Progenitor cell of endocrine pancreas (in vitro differentiated cells): ENCODE measurements at places on chromosomes 2 and 18. TPM values are rescaled to one million over a fixed set of nuclear protein-coding genes. Genes with fewer than 3 reads are reported as not detected.

GRCh38 chr2:64980183-64980582 is 9.0 kb upstream of the SLC1A4 start:
- H3K4me3 ChIP-seq = no peak overlapping the region
- H3K36me3 ChIP-seq = no peaks in the 10 kb centered on the region
- peaks cover 8% of the 10 kb centered on the region for H3K27me3 ChIP-seq

- DNase-seq = no peak
- no peak overlapping the region for H3K4me3 ChIP-seq
- peaks cover 19% of the 10 kb centered on the region for H3K36me3 ChIP-seq
- H3K27me3 ChIP-seq = no peaks in the 10 kb centered on the region
Observed at GRCh38 chr2:118105497-118105896, 17.2 kb downstream of the INSIG2 start.

GRCh38 chr18:69659142-69659651 is 258.5 kb downstream of the DOK6 start:
- no peaks in the 10 kb centered on the region for H3K27me3 ChIP-seq
- DNase-seq = no peak
- no peaks in the 10 kb centered on the region for H3K36me3 ChIP-seq
- peaks cover 11% of the 10 kb centered on the region for H3K4me1 ChIP-seq

DNA sequence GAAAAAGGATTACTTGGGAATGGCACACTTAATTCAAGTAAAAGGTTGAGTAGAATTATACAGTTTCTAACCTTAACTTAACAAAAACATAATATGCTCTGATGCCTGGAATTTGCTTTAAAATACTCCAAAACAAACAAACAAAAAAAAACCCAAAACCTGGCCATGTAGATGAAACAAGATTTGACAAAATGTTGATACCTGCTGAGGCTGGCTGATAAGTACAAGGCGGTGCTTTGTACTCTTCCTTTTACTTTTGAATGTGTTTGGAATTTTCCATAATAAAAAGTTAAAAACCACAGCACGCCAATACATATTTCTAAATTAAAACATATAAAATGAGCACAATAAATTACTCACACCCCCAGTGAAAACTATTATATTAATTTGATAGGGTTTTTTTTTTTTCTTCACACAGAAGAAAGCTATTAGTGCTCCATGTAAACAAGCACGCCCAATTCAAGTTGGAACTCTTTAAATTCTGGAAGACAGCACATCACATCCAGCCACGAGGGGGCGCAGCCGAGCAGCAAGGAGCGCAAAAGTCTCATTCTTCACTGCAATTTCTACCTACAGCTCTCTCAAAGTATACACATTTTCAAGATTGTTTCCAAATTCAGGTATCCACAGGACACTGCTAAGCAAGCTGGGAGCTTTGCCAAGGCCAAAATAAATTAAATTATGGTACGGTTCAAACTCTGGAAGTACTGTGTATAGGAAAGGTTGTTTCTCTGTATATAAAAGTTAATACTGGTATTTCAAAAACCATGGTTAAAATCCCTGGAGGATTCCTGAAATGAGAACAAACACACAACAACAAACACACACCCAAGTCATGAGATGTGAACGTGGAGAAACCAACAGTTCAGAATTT is 7.5 kb downstream of the SERTAD2 start:
- peak overlapping the region; percentile 68 for H3K27ac ChIP-seq
- H3K4me3 ChIP-seq = no peak overlapping the region
- peaks cover 69% of the 10 kb centered on the region for H3K4me1 ChIP-seq
- H3K36me3 ChIP-seq = no peaks in the 10 kb centered on the region
- no peaks in the 10 kb centered on the region for H3K27me3 ChIP-seq
- peak; percentile 74 for DNase-seq

DNA sequence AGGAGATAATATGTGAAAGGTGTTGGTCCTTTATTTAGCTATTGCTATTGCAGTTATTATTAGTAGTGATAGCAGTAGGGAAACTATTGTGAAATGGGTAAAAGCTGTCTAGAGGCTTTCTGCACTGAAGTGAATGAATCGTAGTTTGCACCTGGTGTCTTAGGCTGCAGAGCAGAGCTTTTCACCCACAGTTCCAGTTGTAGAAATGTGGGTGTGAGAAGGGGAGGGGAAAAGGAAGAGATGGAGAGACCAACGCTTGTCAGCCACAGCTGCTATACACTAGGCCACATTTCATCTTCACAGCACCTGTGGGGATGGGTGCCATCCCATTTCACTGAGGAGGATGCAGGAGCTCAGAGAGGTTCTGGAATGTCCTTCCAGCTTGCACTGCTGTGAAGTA is 50.0 kb downstream of the TRPM8 start:
- no peaks in the 10 kb centered on the region for H3K27me3 ChIP-seq
- H3K4me1 ChIP-seq = peaks cover 1% of the 10 kb centered on the region
- no peaks in the 10 kb centered on the region for H3K36me3 ChIP-seq
- DNase-seq = no peak

GRCh38 chr2:128622955-128623620 is 304.4 kb upstream of the HS6ST1 start:
- no peak for DNase-seq
- H3K27ac ChIP-seq = no peak overlapping the region
- no peaks in the 10 kb centered on the region for H3K36me3 ChIP-seq
- H3K4me3 ChIP-seq = no peak overlapping the region
- peaks cover 3% of the 10 kb centered on the region for H3K4me1 ChIP-seq

- H3K4me3 ChIP-seq = no peak overlapping the region
- no peak for DNase-seq
- no peaks in the 10 kb centered on the region for H3K4me1 ChIP-seq
- no peak overlapping the region for H3K27ac ChIP-seq
- no peaks in the 10 kb centered on the region for H3K27me3 ChIP-seq
- peaks cover 36% of the 10 kb centered on the region for H3K36me3 ChIP-seq
Observed at GRCh38 chr2:202774104-202774503, 97.5 kb downstream of the ICA1L start.

GRCh38 chr2:127015106-127015910 is 91.6 kb downstream of the BIN1 start:
- peaks cover 20% of the 10 kb centered on the region for H3K4me1 ChIP-seq
- DNase-seq = no peak
- no peak overlapping the region for H3K4me3 ChIP-seq
- H3K27ac ChIP-seq = peak overlapping the region; percentile 22

GRCh38 chr18:8262221-8262620 is 347.0 kb upstream of the RAB12 start:
- DNase-seq = no peak
- no peak overlapping the region for H3K4me3 ChIP-seq
- no peaks in the 10 kb centered on the region for H3K27me3 ChIP-seq
- no peak overlapping the region for H3K27ac ChIP-seq

DNA sequence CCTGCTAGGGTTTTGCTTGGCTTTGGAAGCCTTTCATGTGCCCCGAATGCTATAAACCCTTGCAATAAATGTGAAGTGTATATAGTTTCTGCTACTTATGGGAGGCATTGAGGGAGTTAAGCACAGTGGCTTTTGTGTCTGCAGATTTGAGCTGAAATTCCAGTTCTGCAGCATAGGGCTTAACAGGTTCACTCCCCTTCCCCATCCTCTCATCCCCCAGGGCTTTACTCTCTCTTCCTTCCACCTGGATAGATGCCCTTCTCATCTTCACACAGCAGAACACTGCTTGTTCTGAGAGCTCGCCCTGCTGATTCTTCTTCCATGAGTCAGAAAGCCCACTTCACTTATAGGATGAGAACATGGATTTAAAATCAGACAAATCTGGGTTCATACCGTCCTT is 37.2 kb downstream of the SOX11 start:
- DNase-seq = no peak
- H3K36me3 ChIP-seq = no peaks in the 10 kb centered on the region
- peaks cover 64% of the 10 kb centered on the region for H3K4me1 ChIP-seq
- peak overlapping the region; percentile 88 for H3K27ac ChIP-seq
- H3K4me3 ChIP-seq = peak overlapping the region; percentile 16
- H3K27me3 ChIP-seq = no peaks in the 10 kb centered on the region

DNA sequence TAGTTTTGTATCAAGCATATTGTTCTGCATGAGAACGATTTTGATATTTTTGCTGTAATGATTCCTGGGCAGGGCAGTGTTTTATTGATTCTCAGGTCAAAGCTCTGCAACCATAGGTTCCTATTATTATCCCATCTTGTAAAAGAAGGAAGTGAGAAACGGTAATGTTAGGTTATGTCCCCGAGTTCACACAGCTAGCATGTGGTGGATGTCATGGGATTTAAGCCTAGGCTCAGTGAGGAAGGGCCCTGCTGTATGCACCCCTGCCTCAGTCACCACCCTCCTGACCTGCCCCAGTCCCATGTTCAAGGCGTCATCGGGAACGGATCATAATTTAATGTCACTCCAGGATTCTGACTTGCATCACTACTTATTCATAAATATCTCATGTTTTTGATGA is 10.7 kb downstream of the ACP1 start:
- H3K36me3 ChIP-seq = peaks cover 15% of the 10 kb centered on the region
- H3K27ac ChIP-seq = no peak overlapping the region
- no peak overlapping the region for H3K4me3 ChIP-seq
- no peaks in the 10 kb centered on the region for H3K4me1 ChIP-seq

DNA sequence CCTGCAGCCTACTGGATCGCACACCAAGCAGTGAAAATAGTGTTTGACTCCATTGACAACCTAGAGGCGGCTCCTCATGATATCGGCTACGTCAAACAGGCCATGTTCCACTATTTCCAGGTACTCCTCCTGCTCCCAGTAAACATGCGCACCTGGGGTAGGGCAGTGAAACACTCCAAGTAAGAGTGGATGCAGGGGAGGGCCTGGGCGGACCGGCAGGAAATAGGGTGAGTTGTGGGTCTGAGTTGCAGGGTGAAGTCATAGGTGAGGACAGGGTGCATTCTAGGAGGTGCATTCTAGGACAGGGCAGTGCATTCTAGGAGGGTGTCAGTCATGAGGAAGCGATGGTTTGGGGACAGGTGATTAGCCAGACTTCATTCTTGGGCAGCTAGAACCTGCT is 5.0 kb downstream of the NAGK start:
- H3K27me3 ChIP-seq = no peaks in the 10 kb centered on the region
- no peak for DNase-seq
- no peak overlapping the region for H3K27ac ChIP-seq
- H3K4me3 ChIP-seq = no peak overlapping the region

DNA sequence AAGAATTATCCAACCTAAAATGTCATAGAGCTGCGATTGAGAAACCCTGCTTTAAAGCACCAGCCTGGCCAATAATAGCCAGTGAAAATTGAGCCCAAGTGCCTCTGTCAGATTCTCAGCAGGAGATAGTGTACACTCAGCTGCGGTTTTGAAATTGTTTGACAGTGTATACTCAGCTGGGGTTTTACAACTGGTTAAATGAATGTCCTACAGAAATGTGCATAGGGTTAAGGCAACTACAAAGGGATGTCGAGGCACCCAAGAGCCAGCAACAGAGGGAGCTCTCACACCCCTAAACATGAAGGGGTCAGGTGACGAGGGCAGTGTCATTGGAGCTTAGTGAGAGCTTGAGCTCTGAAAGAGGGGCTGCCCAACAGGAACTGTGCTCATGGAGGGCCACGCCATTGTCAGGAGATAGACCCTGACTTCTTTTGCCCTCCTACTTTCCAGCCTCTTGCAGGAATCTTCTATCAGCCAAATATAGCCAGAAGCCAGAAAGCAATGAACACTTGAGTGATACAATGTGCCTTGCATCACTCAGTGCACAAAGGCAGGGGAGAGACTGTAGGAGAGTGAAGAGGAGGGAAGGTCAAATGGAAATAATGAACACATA is 15.1 kb downstream of the ACTG2 start:
- DNase-seq = no peak
- H3K36me3 ChIP-seq = no peaks in the 10 kb centered on the region
- no peaks in the 10 kb centered on the region for H3K4me1 ChIP-seq
- no peaks in the 10 kb centered on the region for H3K27me3 ChIP-seq

- H3K27me3 ChIP-seq = peaks cover 8% of the 10 kb centered on the region
- DNase-seq = no peak
- no peak overlapping the region for H3K4me3 ChIP-seq
- no peaks in the 10 kb centered on the region for H3K36me3 ChIP-seq
- peaks cover 2% of the 10 kb centered on the region for H3K4me1 ChIP-seq
Observed at GRCh38 chr2:26462511-26463243, 15.2 kb downstream of the OTOF start.

DNA sequence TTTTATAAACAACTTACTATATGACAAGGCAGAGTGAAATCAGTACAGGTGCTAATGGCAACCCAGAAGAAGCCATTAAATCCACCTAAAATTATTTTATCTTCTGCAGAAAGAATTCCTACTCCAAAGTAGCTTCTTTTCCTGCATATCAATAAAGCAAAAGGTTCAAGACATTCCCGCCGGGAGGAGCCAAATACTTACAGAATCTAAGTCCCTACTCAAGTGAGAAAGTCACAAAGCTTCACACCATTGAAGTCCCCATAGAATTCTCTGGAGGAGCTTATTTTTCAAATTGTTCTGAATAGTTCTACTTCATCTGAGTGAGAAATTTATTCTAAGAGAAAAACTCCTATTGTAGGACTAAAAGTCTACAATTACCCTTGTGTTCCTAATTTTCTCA is 233.7 kb upstream of the HNRNPA3 start:
- no peaks in the 10 kb centered on the region for H3K4me1 ChIP-seq
- H3K27ac ChIP-seq = no peak overlapping the region
- H3K4me3 ChIP-seq = no peak overlapping the region
- H3K36me3 ChIP-seq = no peaks in the 10 kb centered on the region

DNA sequence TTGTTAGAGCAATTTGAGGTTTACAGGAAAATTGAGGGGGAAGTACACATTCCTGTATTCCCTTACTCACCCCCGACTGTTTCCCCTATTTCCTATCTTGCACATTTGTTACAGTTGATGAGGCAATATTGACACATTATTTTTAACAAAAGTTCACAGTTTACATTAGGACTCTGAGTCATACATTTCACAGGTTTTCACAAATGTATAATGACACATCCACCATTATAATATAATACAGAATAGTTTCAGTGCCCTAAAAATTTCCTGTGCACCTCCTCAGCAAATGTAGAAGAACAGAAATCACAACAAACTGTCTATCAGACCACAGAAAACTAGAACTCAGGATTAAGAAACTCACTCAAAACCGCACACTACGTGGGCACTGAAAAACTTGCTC is 160.6 kb upstream of the RMP24 start:
- DNase-seq = no peak
- H3K36me3 ChIP-seq = no peaks in the 10 kb centered on the region
- no peak overlapping the region for H3K27ac ChIP-seq
- H3K27me3 ChIP-seq = peaks cover 34% of the 10 kb centered on the region
- H3K4me1 ChIP-seq = peaks cover 13% of the 10 kb centered on the region

- no peaks in the 10 kb centered on the region for H3K27me3 ChIP-seq
- no peak overlapping the region for H3K27ac ChIP-seq
- peaks cover 20% of the 10 kb centered on the region for H3K36me3 ChIP-seq
- H3K4me1 ChIP-seq = peaks cover 2% of the 10 kb centered on the region
Observed at GRCh38 chr2:58156780-58157179, 84.3 kb downstream of the FANCL start.

GRCh38 chr2:55252832-55253231 is 16.2 kb downstream of the MTIF2 start:
- H3K27ac ChIP-seq = no peak overlapping the region
- H3K4me1 ChIP-seq = no peaks in the 10 kb centered on the region
- no peak for DNase-seq
- H3K27me3 ChIP-seq = no peaks in the 10 kb centered on the region
- peaks cover 5% of the 10 kb centered on the region for H3K36me3 ChIP-seq

- peaks cover 38% of the 10 kb centered on the region for H3K27me3 ChIP-seq
- H3K36me3 ChIP-seq = no peaks in the 10 kb centered on the region
- no peak overlapping the region for H3K4me3 ChIP-seq
- H3K27ac ChIP-seq = no peak overlapping the region
- peaks cover 6% of the 10 kb centered on the region for H3K4me1 ChIP-seq
Observed at GRCh38 chr2:26169681-26170414, 3.0 kb upstream of the GAREM2 start.

The ADI1 gene
- 41.8 and 46.6 TPM in 2 replicates for total RNA-seq

The RAB10 gene
- 106 and 114 TPM in 2 replicates for total RNA-seq

The VSNL1 gene
- total RNA-seq = 1.1 TPM in 2 replicates

The TMEM247 gene
- total RNA-seq = not detected in 2 replicates

The C1GALT1C1L gene
- total RNA-seq = 0.57 TPM in 1 of 2 replicates, not detected in the other

The VWC2L gene
- 0.16 TPM in 1 of 2 replicates, not detected in the other for total RNA-seq

The ATP6V1B1 gene
- not detected in 2 replicates for total RNA-seq

The MRPL30 gene
- total RNA-seq = 32.6 and 37.3 TPM in 2 replicates

The C2orf92 gene
- total RNA-seq = 15.9 and 17.4 TPM in 2 replicates

The ZNF2 gene
- total RNA-seq = 5.7 and 6.5 TPM in 2 replicates
